ENCODE measurements at places on chromosomes 16 and 17.

- peak; percentile 36 for DNase-seq
Observed at GRCh38 chr16:74700438-74701225, at the start of gene MLKL. Gene MLKL, minus strand, starts transcription at chr16:74700862. Its CDS starts 5,105 bp downstream, at chr16:74695757.

DNA sequence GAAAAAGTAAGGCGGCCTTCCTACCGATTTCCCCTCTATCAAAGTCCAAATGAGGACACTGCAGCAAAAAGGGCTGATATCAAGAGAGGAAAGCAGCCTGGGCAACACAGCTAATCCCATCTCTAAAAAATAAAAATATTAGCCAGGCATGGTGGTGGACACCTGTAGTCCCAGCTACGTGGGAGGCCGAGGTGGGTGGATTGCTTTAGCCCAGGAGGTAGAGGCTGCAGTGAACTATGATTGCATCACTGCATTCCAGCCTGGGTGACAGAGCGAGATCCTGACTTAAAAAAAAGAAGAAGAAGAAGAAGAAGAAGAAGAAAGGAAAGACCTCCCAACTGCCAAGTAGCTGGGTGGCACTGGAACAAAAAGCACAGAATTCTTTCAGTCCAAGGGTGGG, 14.4 kb downstream of the CACNB1 start:
- DNase-seq = no peak

DNA sequence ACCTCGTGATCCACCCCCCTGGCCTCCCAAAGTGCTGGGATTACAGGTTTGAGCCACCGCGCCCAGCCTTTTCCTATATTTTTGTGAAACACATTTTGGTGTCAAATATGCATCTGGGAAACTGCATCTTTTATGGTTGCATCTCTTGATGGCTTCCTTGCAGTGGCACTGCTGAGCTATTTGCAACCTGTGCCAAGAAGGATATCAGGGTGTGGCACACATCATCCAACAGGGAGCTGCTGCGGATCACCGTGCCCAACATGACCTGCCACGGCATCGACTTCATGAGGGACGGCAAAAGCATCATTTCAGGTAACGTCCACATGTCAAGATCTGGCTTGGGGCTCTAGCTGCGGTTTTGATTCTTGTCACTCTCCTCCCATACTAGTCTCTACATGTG, 16.8 kb upstream of the USP43 start:
- no peak for DNase-seq

GRCh38 chr17:78337244-78338109, 22.4 kb downstream of the SOCS3 start:
- DNase-seq = peak; percentile 66

- no peak for DNase-seq
Observed at GRCh38 chr16:15578824-15579223, 64.1 kb downstream of the MARF1 start.

- DNase-seq = no peak
Observed at GRCh38 chr17:6660805-6661463, 9.4 kb downstream of the C17orf100 start.

DNA sequence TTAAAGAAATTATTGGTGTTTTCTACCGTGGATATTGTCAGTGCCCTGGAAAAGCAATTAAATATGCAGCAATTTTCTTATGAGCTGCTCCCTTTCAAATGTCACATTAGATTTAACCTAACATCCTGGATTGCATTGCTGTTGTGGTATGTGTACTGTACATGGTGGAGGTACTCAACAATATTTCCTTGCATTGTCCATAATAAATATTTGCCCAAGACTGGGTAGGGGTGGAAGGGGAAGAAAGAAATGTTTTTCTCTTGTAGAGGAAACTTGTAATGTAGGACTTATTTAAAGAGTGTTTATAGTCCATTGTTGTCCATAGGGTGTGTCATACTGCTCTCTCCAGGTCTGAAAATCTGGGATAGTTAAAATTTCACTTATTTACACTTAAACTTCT, 346.2 kb upstream of the TBX2 start:
- no peak for DNase-seq

All from activated B cell treated with CpG ODN at 0.5 μM for 24 hours (primary cell).